Osteoblast (primary cell): ENCODE measurements at places on chromosomes 4 and X. TPM values are rescaled to one million over a fixed set of nuclear protein-coding genes. Genes with fewer than 3 reads are reported as not detected.

DNA sequence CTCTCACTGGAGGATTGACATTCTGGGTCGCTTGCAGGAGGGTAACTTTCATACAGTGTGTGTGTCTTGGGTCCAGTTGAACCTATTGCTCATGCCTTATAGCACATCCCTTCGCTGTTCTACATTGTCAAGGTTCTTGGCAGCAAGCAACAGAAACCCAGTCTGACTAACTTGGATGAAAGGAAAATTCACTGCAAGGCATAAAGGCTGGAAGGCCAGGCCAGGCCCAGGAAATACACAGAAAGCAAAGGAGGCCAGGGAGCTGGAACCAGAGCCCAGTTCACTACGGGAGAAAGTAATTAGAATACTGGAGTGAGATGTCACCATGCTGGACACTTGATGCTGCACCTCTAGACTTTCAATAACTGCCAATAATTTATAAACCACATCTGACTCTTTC is 353.8 kb upstream of the GATB start:
- DNase-seq, result no peak

- DNase-seq, result no peak
Observed at GRCh38 chr4:136796953-136797352, 735.3 kb downstream of the PCDH18 start.

MAGEA10 gene
- total RNA-seq, result not detected in 2 replicates

- DNase-seq, result no peak
Observed at GRCh38 chrX:26783512-26784225, 567.7 kb downstream of the MAGEB5 start.

DNA sequence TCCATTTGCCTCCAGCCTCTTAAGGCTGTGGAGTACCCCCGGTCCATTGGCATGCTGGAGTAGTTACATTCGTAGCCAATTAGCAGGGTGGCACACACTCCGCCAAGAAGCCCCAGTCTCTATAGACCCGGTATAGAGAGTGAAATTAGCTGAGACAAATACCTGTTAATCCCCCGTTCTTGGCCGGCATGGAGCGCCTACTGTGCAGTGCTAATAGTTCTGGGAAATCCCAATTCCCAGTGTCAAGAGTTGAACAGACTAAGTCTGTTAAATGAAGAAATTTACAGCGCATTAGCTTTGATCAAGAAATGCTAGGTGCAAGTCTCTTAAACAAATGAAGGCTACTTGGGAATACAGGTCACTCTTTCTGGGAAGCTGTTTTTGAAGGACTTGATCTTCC is 127.8 kb upstream of the ARX start:
- DNase-seq, result no peak

GLUD2 gene
- total RNA-seq, result 1.2 and 1.8 TPM in 2 replicates

CCNG2 gene
- 45.4 and 49.2 TPM in 2 replicates for total RNA-seq

GRCh38 chr4:173014113-173014558 is 154.5 kb upstream of the GALNT7 start:
- peak; percentile 75 for DNase-seq

PNMA6F gene
- not detected in 2 replicates for total RNA-seq

FAM53A gene
- total RNA-seq, result 3.8 and 4.3 TPM in 2 replicates

CORIN gene
- 0.36 and 0.88 TPM in 2 replicates for total RNA-seq

TMEM31 gene
- not detected in 2 replicates for total RNA-seq

DUSP9 gene
- under 0.01 TPM in 2 replicates for total RNA-seq

DNA sequence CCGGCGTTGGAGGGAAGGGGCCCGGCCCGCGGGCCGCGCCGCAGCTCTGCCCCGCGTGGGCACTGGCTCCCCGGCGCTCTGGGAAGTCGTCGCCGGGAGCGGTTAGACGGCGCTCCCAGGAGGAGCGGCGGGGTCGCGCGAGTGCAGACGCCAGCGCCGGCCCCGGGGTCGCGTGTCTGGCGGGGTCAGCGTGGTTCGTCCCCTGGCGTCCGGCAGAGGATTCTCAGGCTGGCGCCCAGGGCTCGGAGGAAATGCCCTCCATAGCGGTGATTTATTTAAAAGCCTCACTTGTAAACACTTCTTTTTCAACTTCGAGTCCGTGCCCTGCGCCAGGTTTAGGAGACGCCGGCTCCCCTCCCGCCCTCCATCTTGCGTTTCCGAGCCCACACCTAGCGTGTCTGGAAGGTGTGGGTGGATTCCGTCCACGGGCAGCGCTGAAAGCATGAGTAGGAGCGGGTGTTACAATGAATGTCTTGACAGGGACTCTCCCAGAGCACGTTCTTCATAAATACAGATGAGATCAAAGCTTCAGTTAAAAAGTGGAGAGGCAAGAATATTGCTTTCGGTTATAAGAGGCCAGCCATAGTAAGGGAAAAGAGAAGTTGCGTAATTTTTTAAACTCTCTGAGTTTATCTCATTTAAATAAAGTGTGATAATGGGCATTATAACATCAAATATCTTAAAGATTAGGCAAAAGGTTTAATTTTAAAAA is 692 bp downstream of the FAM241A start:
- DNase-seq, result peak; percentile 92

DNA sequence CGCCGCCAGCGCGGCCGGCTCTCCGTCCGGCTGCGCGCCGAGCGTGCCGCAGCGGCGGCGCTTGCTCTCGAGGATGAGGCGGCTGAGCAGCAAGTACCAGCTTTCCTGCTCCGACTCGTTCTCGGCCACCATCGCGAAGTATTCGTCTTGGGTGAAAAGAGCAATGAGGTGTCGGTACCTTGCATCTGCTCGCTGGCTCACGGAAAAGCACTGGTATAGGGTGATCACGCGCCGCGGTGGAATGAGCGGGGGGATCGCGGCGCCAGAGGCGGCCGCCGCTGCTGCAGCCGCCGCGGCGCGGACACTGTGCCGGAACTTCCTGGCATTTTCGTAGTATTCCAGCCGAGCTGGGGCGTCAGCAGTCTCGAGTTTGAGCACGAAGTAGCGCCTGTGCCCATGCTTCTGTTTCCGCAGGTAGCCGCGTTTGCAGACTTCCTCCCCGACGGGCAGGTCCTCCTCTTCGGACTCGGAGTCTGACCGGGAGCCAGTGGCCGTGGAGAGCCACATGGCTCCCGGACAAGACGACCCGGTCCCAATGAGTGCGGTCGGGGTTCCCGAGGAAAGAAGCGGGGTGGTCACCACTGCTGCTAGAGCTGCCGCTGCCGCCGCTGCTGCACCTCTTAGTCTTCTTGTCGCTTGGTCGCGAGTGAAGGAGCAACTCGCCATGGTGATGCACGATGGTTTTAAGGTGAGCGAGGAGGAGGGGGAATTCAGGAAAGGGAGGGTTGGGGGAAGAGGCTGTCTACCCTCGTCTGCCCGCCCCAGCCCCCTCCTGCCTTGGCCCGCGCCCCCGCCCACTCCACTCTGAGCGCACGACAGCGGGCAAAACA is 469 bp downstream of the IRS4 start:
- DNase-seq, result peak; percentile 79

SFRP2 gene
- total RNA-seq, result 0.29 TPM in 1 of 2 replicates, not detected in the other

DNA sequence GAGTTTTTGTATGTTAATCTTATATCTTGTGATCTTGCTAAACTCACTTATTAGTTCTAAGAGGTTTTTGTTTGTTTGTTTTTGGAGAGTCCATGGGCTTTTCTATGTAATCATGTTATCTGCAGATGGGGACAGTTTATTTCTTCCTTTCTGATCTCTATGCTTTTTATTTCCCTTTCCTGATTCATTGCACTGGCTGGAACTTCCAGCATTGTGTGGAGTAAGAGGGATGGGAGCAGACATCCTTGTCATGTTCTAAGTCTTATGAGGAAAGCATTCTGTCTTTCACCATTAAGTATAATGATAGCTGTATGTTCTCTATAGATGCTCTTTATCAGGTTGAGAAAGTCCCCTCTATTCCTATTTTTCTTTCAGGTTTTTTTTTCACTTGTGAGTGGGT is 90.6 kb upstream of the TBC1D9 start:
- no peak for DNase-seq

DNA sequence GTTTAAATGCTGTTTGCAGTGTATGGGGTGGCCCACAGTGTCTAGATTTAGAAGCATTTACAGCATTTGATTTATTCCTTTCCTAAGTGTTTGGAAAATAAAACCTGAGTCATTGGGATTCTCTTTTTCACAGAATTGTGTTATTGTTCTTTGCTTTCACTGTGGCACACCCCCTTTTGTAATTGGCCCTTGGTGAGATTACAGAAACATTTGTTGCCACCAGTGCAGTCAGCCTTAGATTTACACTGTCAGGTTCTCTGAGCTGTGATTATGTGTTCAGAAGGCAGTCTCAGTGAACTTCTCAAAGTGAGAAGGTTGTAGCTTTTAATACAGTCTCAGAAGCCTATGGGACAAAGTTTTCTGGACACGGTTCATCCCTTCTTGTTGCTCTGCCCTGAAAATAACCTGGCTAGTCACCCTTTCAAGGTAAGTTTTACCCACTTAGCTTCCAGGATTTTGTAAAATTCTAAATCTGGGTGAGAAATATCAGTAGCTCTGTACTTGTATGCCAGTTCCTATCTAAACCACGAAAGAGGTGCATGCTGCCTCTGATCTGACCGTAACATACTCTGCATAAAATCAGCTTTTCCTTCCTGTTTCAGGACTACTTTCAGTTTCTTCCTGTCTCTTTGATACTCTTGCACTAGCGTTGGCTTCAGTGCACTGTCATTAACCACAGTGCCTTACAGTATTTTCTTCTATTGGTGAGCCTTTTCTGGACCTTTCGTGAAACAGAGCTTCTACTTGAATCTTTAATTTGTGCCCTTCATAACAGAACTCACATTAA is 12.6 kb downstream of the RUFY3 start:
- peak; percentile 35 for DNase-seq

DNA sequence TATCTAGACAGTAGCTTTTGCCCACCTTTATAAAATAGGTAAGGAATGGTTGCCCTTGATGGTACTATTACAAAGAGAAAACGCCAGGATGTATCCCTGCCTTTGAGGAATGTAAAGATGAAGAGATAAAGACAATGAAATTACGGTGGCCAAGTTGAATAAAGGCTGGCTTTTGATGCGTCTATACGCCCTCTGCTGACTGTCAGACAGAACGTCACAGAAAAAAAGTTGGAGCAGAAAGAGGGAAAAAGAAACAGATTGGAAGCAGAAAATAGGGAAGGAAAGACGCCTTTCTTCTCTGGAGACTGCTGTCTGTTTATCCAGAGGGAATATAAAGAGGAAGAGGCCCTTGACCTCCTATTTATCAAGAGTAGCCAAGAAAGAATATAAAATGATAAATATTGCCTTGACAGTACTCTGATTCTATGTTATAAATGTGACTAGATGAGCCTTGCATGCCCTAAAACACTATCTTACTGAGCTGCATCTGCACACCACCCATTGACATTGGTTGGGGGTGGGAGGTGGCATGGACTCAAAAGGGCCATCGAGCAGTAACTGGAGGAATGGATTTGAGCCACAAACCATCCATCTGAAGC is 30.6 kb downstream of the PCDH19 start:
- no peak for DNase-seq

MGARP gene
- total RNA-seq, result 4.4 and 7.6 TPM in 2 replicates

LGI2 gene
- under 0.01 TPM in 2 replicates for total RNA-seq

- no peak for DNase-seq
Observed at GRCh38 chr4:163606896-163607691, 112.6 kb downstream of the TMA16 start.

TCEAL5 gene
- not detected in 2 replicates for total RNA-seq

GRCh38 chr4:154604696-154605200 is 7.7 kb downstream of the FGG start:
- DNase-seq, result no peak

DNA sequence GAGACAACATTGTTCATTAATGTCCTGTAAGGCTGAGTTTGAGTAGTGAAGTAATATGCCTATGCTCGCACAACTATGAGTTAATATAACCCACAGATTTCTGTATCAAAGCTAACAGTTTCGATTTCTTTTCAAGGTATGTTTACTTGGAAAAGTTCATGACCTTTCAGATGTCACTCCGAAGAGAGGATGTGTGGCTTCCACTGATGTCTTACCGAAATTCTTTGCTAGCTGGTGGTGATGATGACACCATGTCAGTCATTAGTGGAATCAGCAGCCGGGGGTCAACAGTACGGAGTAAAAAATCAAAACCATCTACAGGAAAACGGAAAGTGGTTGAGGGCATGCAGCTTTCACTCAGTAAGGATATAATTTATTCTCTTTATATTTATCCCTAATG is 124.9 kb downstream of the STAG2 start:
- DNase-seq, result no peak

GRCh38 chr4:155530290-155530689 is 136.4 kb upstream of the GUCY1A1 start:
- no peak for DNase-seq

- no peak for DNase-seq
Observed at GRCh38 chr4:111501946-111502345, 643.3 kb upstream of the FAM241A start.

DNA sequence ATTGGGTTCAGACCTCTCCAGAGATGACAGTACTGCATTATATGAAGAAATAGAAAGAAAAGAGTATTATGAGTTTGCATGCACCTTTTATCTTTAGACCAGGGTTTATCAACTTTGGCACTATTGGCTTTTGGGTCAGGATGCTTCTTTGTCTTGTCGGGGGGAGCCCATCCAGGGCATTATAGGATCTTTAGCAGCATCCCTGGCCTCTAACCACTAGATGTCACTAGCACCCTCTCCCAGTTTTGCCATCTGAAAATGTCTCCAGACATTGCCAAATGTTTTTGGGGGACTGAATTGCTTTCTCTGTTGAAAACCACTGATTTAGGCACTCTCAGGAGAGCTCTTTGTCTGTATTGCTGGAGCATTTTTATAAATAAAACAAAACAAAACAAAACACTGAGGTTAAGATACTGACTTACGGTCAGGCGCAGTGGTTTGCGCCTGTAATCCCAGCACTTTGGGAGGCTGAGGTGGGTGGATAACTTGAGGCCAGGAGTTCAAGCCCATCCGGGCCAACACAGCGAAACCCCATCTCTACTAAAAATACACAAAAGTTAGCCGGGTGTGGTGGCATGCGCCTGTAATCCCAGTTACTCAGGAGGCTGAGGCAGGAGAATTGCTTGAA is 23.6 kb downstream of the CA5B start:
- DNase-seq, result peak; percentile 82

HSFX1 gene
- 0.36 and 0.59 TPM in 2 replicates for total RNA-seq

UGT2B28 gene
- not detected in 2 replicates for total RNA-seq

DNA sequence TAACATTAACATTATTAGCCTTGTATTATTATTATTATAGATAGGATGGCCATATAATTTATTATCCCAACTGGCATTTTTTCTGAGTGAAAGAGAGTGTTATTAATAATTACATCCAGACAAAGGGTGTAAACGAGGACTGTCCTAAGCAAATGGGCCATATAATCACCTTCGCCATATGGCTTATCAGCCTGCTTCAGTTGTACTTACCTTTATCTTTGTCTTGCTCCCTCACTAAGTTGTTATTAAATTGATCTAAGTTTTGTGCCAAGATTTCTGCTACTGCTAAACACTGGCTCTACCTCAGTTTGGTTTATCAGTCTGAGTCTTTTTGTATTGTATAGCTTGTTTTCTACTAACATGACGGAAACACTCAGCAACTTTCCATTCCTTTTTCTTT is 76.9 kb downstream of the STIM2 start:
- no peak for DNase-seq

KCNE5 gene
- total RNA-seq, result 0.29 and 0.36 TPM in 2 replicates

DNA sequence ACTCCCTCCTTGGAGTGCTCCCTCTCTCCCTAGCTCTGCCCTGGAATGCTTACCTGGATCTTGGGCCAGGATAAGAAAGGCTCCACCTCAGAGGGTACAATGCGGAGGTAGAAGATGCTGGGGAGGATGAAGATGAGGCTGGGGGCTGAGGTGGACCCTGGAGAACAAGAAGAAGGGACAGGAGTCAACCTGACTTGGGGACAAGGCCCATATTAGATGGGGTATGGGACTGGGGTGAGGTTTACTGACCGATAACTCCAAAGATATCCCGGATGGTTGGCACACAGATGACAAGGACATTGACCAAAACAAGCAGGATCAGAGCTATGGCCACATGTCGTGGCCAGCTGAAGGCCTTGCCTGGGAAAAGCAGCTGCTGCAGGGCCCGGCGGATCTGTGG is 10.6 kb downstream of the SLC38A5 start:
- no peak for DNase-seq

ATG4A gene
- 6.9 and 9.1 TPM in 2 replicates for total RNA-seq
